Upper lobe of right lung (tissue), 1 donor: ENCODE measurements at places on chromosomes 12 and 14. TPM values are rescaled to one million over a fixed set of nuclear protein-coding genes. Genes with fewer than 3 reads are reported as not detected.

The SLC17A8 gene
- total RNA-seq, result 0.14 TPM

The RTL1 gene
- total RNA-seq, result not detected

GRCh38 chr12:56995930-56996496 is 10.3 kb downstream of the ZBTB39 start:
- no peak for DNase-seq
- H3K4me1 ChIP-seq, result peaks cover 15% of the 10 kb centered on the region
- peak overlapping the region; percentile 24 for H3K27ac ChIP-seq
- no peak overlapping the region for H3K4me3 ChIP-seq
- H3K27me3 ChIP-seq, result no peaks in the 10 kb centered on the region

GRCh38 chr12:14211947-14212387 is 153.5 kb upstream of the ATF7IP start:
- no peak overlapping the region for H3K4me3 ChIP-seq
- H3K36me3 ChIP-seq, result no peaks in the 10 kb centered on the region
- H3K27ac ChIP-seq, result no peak overlapping the region
- H3K27me3 ChIP-seq, result no peaks in the 10 kb centered on the region
- H3K4me1 ChIP-seq, result no peaks in the 10 kb centered on the region

- no peak for DNase-seq
- no peaks in the 10 kb centered on the region for H3K36me3 ChIP-seq
- no peak overlapping the region for H3K27ac ChIP-seq
- no peaks in the 10 kb centered on the region for H3K27me3 ChIP-seq
- peaks cover 25% of the 10 kb centered on the region for H3K4me1 ChIP-seq
These were observed 207.0 kb downstream of the SLC41A2 start for GRCh38 chr12:104751120-104751519.

DNA sequence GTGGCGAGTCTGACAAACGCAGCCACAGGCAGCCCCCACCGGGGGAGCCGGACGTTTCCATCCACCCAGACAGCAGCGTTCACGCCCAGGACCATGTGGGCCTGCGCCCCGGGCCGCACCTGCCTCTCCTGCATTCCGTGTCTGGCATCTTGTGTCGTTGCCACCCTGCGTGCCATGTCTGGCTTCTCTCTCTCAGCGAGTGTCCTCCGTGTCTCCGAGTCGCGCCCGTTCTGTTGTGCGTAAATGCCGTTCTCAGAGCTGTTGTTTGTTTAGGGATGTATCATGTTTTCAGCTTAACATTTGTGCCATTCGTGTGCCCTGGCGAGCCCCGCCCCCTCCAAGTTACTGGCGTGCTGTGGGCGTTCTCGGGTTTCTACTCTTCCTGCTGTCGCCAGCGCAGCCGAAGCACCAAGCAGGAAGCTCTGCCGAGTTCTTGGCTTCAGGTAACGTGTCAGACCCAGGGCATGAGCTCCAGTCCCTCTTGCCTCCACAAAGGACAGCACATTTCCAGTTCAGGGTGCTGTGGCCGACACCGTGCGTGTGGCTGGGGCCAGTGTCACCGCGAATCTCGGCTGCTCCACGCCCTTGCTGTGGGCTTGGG is 34.6 kb downstream of the NOC4L start:
- no peaks in the 10 kb centered on the region for H3K4me1 ChIP-seq
- H3K27me3 ChIP-seq, result peaks cover 31% of the 10 kb centered on the region
- no peak for DNase-seq
- no peaks in the 10 kb centered on the region for H3K36me3 ChIP-seq
- no peak overlapping the region for H3K4me3 ChIP-seq
